ENCODE measurements at places on chromosomes 7 and 10.

GRCh38 chr7:15046861-15047260 lies 144.3 kb upstream of the DGKB start:
- no peak for DNase-seq

DNA sequence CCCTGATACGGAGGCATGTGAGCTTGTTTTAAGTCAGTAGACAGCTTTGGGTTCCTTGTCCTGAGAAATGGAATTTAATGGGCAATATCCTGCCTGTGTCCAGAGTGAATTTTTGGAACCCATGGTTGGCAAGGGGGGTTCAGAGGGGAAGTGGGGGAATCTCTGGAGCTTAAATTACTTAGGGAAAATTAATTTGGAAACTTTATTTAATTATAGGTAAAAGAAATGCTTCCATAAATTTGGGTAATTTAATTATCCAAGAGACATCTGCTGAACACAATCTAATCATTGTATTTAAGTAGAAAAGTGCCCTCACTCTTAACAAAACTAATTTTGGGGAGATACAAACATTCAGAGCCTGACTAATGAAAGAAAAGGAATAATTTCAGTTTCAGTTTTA lies 99.7 kb downstream of the PLXNA4 start:
- no peak for DNase-seq

- no peak for DNase-seq
Measured at GRCh38 chr7:51070151-51070550, 246.5 kb downstream of the COBL start.

- no peak for DNase-seq
Measured at GRCh38 chr10:52729271-52730104, 43.1 kb downstream of the MBL2 start.

GRCh38 chr7:36075561-36075960 lies 77.5 kb upstream of the EEPD1 start:
- DNase-seq = no peak

DNA sequence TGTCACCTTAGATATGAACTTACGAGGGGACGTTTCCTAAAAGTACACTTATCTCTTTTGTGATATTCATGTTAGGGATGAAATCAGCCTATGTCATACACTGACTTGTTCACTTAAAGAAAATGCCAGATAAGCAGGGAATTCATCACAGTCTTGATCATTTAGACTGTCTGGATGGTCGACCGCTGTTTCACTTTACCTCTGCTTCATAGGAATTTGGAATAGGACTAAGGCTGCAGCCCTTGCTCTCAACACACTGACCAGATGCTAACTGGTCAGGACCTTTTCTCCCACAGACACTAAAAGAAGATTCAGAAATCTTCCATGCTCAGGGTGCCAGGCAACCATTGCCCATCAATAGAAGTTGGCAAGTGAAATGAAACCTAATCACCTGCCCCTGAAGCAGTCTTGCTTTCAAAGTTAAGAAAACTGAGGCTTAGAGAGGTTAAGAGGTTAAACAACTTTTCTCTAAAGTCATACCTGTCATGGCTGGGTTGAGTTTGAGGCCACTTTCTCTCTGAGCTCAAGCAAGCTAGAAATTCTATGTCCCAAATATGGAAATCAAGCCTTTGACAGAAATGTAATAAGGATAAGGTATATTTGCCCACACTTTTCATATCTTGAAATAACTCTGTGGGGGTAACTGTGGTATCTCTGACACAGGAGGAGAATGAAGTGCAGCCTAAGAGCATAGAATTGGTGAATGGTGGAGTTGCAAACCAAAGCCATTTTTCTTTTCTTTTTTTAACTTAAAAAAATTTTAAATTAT lies 77.1 kb downstream of the MAP3K8 start:
- DNase-seq = no peak

- DNase-seq = no peak
Measured at GRCh38 chr10:72050873-72051272, 37.5 kb downstream of the SPOCK2 start.

DNA sequence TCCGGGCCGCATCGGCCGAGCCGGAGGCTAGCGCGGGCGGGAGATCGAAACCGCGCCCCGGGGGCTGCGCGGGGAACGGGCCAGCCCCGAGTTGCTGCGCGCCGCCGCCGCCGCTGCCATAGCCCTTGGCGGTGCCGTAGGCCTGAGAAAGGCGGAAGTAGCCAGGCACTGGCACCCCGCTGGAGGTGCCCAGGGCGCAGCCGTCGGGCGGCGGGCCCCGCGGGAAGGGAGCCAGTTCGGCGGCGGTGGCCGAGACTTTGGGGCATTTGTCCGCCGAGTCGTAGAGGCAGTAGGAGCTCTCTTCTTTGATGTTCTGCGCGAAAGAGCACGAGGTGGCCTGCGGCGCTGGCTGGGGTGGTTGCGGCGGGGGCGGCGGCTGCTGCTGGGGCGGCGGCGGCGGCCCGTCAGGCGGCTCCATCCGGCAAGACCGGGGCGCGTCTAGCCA lies 587 bp downstream of the HOXA10 start:
- no peak for DNase-seq

DNA sequence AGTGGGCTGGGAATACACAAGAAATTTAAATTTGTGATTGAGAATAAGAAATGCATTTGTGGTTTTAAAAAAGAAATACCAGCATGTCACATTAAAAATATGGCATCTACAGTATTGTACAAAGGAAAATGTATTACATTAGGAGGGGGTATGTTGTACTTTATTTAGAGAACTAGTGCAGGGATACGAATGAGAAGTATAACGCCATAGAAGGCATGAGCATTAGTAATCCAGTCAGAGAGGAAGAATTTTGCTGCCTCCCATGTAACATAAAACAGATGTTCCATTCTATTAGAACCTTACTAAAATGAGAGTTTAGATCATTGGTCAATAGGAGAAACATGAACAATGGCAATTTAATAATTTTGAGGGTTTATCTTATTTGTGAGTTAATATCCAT lies 182.2 kb downstream of the ADK start:
- DNase-seq = no peak

- DNase-seq = no peak
Measured at GRCh38 chr10:92699193-92699517, 9.4 kb downstream of the HHEX start.

- no peak for DNase-seq
Measured at GRCh38 chr10:127619546-127620325, 70.6 kb downstream of the NPS start.

GRCh38 chr10:14327527-14327926 lies 3.2 kb downstream of the FRMD4A start:
- no peak for DNase-seq

DNA sequence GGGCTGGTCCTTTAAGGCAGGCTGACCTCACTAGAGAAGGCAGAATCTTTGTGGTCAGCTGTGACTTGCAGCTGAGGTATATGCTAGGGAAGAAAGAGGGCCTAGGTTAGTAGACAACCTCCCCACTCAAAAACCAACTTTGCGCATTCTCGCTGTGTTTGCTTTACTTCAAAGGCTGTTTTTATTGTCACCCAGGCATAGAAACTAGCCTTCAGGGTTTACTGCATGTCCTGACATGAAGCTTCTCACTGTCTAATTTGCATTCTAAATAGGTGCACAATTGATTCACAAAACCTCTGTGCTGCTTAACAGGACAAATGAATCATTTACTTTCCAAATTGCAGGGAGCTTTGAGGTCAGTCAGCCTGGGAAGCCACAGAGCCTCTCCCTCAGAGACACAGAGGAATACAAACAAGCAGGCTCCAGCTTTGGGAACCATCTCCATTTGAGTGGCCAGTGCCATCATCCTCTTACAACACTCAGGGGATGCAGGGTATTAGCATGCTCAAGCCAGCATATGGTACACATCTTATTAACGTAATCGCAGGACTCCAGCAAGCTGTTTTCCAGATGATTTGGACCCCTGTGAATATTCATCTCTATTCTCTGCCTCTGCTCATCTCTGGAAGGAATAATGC lies 596.4 kb upstream of the GHITM start:
- no peak for DNase-seq

DNA sequence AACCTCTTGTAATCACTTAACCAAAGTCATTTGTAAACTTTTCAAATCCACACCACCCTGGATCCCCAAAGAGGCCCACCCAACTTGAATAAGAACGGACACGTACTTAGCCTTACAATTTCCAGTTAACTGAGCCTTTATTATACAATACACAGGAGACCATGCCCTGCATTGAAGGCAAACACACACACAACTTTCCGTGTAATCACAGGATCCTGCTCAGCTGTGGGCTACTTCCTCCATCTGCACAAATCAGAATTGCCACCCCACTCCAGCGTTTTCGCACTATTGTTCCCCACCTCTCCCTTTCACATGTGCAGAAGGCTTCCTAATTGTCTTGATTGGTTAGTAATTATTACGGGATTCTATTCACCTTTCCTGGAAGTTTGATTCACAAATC lies 12.1 kb upstream of the PODXL start:
- DNase-seq = no peak

- no peak for DNase-seq
Measured at GRCh38 chr10:69512901-69513300, 60.3 kb downstream of the NEUROG3 start.

GRCh38 chr10:2210088-2210487 lies 472.8 kb upstream of the ADARB2 start:
- no peak for DNase-seq

DNA sequence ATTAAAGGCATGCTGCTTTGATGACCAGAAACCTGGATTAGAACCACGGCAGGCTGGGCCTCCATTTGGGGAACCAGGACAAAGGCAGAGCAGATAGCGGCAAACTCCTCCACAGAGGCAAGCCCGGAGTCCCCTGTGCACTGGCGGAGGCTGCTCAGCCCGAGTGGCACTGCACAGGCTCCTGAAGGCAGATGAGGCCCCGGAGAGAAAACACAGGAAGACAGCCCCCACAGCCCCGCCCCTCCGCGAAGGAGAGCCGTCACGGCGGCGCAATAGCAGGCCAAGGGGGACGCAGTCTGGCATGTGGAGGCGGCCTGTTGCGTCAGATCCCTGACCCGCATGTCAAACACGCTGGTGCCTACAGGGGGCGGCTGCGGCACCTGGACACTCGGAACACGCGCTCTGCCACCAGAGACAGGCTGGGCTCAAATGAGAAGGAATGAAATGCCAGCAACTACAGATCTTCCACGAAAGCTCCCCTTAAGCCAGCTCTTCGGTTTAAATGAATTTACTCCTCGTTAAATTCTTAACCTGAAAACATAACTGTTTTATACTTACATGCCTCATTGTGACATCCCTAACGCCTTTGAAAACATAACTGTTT lies 128.5 kb downstream of the MAD1L1 start:
- peak; percentile 42 for DNase-seq

- no peak for DNase-seq
Measured at GRCh38 chr10:7123774-7124173, 287.1 kb downstream of the SFMBT2 start.

DNA sequence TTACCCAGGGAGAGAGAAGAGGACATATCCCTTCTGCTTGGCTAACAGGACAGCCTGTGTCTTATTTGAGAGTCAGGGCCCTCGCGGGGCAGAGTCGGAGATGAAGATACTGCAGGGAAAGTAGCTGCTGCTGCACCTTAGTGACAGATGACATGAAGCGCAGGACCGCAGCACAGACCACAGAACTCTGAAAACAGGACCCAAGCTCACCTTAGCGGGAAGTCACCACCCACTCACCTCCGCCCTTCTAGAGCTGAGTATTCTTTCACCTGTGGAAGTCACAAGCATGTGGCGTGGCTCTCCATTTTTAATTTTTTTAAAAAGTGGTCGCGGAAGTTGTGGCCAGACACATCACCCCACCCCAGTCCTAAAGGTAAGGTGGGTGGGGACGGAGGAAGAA lies 191.4 kb downstream of the FAM107B start:
- DNase-seq = peak; percentile 52

DNA sequence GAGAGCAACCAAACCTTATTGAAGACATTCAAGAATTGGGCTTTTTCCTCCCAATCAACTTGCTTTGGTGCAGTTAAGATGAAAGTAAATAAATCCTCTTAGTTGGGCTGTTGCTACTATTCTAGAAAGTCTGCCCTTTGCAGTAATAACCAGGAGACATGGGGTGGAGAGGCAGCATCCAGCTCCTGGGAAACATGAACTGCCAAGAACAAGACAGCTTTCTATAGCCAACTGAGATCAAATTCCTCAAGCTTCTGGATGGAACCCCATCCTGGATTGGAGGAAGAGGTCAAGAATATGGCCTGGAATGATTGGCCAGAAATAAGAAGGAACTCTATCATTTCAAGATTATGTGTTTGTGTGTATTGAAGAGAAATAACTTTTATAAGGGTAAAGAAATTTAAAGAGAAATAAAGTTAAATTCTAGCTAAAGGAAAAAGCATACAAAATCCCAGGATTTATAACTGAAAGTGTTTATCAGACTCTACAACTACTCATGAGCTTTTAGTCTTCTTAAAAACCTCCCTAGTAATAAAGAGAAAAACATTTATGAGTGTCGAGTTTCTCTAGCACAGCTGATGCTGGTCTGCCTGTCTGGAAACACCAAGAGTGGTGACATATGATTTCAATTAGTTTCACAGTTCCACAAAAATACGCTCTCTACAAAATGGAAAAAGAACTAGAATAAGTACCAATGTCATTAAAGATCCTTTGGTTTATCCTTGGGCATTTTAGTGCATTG lies 70.1 kb upstream of the COL1A2 start:
- DNase-seq = no peak

DNA sequence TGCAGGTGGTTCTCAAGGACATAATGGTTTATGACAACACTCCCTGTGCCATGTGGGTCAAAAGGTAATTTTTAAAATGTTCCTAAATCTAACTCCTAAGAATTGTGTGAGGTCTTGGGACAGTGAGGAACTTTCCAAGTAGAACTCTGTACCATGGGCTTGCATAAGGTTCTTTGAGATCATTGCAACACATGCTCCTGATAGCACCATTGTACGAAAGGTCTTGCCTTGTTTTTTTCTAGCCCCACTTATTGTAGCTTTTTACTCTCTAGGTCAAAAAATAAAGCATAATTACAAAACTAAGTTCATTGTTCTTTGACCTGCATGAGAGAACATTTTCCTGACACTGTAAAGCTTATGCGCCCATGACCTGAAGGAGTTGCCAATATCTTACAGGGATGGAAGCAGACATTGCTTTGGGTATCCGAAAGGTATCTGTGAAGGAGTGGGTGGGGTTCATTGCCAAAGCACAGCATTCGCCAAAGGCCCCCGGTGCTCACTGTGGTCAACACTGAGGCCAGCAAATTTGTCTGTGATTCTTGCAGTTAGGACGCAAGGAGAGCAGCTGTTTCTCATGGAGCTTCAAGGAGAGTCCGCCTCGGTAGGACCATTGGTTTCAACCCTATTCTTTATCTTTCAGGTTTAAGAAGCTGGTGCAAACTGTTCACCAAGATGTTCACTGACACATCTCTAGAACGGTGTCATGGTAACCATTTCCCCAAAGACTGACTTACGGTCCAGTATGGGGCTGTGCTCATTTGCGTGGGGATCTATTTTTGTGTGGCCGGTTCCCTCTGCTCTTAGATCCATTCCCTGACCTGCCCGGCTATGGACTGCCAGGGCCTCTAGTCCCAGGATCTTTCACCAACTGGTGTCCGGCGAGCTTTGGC lies 7.6 kb upstream of the PRKAG2 start:
- DNase-seq = no peak

GRCh38 chr10:125035136-125035535 lies 93.2 kb downstream of the ZRANB1 start:
- no peak for DNase-seq

DNA sequence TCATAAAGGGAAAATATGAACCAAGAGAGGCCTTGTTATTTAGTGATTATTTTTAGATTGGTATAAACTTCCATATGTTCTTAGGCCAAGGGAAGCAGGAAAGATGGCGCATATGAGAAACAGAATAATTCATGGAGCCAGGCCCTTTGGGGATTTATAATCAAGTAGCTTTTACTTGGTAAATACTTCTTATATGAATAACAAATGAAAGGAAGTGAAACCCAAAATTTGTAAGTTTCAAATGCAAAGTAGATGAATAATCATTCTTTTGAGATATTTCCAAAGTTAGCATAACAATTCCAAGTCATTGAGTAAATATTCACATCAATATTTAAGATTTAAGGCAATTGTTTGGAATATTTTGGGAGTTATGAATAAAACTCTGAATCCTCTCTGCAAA lies 13.9 kb upstream of the OPTN start:
- DNase-seq = no peak
